Mesothelial cell of epicardium (in vitro differentiated cells): ENCODE measurements at places on chromosomes 5 and 9. TPM values are rescaled to one million over a fixed set of nuclear protein-coding genes. Genes with fewer than 3 reads are reported as not detected.

DNA sequence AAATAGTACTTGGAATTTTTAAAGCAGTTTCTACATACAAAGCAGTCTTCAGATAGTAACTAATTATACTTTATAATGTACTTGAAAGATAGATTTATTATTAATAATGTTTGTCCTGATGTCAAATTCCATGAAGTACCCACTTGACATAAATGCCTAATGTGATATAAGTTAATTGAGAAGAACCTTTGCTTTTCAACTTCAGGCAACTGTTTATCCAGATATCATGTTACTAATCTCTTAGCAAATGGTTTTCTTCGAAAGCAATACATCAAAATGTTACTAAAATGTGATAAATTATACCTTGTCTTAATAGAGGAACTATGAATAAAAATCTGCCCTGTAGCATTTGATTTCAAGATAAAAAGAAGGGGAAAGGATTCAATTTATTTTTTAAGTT, 146.8 kb upstream of the FBXL17 start:
- no peak for DNase-seq

DNA sequence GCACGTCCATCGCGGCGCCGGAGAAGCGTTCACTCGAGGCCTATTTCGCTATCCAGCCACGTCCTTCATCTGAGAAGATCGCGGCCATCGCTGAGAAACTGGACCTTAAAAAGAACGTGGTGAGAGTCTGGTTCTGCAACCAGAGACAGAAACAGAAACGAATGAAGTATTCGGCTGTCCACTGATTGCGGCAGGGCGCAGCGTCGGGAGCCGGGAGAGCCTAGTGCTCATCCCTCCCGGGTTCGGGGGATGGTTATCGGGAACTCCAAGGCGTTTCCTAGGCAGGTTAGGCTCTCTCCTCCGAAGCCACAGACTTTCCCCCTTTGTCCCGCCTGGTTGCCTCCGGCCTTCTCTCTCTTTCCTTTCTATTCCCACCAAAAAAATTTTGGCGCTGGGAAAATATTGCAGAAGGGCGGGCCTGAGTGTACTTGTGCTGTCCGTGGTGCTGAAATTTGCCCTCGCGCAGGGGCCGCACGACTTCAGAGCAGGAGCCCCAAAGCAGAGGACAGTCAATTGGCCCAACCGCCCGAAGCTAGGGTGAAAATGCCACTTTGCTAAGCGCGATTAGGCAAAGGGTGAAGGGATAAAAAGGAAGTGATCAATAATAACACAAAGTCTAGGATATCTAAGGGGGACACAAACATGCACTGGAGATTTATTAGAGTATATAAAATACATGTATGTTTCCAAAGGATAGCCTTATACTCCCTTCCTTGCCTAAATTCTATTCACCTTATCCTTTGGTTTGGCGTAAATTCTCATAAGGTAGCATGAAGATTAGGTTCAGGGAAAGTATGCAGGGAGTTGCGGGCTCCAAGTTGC, 1.8 kb downstream of the POU4F3 start:
- peak; percentile 83 for DNase-seq

DNA sequence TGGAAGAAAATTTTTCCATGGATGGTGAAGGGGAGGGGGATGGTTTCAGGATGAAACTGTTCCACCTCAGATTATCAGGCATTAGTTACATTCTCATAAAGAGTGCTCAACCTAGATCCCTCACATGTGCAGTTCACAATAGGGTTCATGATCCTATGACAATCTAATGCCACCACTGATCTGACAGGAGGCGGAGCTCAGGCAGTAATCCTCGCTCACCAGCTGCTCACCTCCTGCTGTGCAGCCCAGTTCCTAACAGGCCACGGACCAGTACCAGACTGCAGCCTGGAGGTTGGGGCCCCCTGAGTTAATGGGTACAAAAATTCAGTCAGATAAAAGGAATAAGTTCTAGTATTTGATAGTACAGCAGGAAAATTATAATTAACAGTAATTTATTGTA, 337.2 kb downstream of the NPR3 start:
- no peak for DNase-seq

SELENOP gene
- total RNA-seq, result 84.5 to 95.8 TPM (median 86.9 TPM) in 3 replicates

- no peak for DNase-seq
These were observed 23.0 kb upstream of the B4GALT1 start for GRCh38 chr9:33190021-33190705.

DNA sequence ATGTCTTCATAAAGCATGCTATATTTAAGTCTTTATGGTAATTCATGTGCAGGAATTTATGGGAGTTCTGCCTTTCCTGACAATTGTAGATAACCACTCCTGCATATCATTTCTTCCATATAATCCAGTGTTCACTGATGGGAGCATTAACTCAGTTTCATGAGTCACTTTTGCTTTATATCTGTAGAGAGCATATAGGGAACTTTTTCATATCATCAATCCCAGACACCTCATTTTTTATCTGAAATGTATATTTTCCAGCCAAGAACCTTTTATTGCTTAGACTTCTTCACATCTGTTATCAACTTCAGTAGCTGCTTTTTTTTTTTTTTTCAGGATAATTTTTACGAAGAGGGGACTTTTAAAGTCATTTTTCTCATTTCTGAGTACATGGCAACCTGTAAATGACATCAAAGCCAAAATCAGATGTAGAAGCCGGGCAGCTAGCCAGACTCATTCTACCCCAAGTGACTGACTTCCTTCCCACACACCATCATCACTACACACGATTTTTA, 41.1 kb downstream of the NFX1 start:
- no peak for DNase-seq

- DNase-seq, result no peak
These were observed 94.5 kb upstream of the EFNA5 start for GRCh38 chr5:107764976-107765804.

DNA sequence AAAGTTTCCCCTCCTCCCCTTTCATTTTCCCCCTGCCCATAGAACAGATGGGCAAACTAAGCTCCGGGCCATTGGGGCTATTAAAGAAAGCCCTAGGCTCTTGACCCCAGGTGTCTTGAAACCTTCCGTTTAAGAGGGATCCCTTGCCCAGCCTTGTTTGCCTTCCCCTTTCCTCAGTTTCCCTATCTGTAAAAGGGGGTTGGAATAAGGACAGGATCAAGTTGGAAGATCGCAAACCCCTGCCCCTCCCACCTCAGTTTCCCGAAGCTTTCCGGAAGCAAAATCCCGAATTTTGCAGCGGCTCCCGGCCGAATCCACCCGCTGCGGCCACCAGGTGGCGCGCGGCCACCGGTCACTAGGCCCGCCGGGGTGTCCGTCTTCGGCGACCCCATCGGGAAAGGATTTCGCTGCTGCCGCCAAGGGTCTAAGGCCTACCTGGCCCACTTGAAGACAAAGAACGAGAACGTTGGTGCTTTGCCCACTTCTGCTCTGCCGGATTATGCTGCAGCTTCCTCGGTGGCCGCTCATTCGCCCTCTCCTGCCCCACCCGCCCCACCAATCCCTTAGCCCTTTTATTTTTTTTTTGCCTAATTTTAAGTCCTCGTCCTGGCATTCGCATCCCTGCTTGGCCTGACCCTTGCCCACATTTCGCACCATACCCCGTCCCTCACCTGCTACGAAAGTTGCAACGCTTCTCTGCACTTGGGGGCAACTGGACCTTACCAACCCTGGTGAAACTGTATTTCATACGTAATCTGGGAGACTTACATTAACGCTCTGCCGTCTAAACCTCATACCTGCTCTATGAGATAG, 962 bp upstream of the NR6A1 start:
- DNase-seq, result peak; percentile 67

- DNase-seq, result no peak
These were observed 4.1 kb upstream of the KCNMB1 start for GRCh38 chr5:170393235-170393634.

GABRB2 gene
- total RNA-seq, result 0.75 to 0.78 TPM (median 0.76 TPM) in 3 replicates

GRCh38 chr5:67202828-67203227, 6.2 kb upstream of the CD180 start:
- DNase-seq, result no peak

DNA sequence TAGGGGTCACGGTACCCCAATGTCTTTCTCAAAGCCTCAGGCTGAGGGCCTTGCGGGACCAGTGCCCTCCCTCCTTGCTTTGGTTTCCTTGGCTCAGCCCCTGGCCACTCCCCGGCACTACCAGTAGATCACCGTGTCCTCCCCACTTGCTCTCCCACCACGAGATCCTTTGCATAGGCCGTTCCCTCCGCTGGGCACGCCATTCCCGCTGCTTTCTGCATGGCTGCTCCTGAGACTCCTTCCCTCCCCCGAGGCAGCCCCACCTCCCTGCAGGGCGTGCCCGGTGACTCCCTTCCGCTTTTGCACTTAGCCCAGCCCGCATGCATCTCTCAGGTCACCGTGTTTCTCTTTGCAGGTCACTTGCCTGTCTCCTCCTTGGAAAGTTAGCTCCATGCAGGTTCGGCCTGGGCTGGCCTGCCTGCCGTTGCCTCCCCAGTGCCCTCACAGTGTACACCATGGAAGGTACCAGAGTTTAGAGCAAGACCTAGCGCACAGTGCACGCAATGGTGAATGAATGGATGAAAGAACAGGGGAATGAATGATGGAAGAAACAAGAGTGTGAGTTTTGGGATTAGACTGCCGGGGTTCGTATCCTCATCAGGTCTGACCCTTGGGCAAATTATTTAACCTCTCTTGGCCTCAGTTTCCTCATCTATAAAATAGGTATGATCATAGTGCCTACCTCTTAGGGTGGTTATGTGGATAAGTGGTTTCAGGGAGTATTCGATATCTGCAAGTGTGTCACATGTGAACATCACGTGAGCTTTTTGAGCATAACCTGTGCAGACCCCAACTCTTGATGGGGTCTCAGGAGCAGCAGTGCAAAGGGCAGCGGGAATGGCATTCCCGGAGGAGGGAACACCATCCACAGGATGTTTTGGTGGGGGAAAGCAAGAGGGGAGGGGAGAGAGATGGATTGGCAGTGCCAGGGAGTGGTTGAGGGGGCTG, 214.3 kb downstream of the C9orf50 start:
- DNase-seq, result no peak

SPATA31D1 gene
- not detected in 3 replicates for total RNA-seq

ORM2 gene
- not detected in 3 replicates for total RNA-seq
